A549 treated with RU486 at 1 μM for 4 hours (cell line): ENCODE measurements at places on chromosomes 16 and 17. TPM values are rescaled to one million over a fixed set of nuclear protein-coding genes. Genes with fewer than 3 reads are reported as not detected.

The PERCC1 gene
- not detected in 5 replicates for total RNA-seq

The AMZ2 gene
- total RNA-seq: 102 to 119 TPM (median 112 TPM) in 5 replicates

The EIF1 gene
- 1,281 to 1,716 TPM (median 1,378 TPM) in 5 replicates for total RNA-seq

The MPV17L gene
- 4.9 to 6.9 TPM (median 5.5 TPM) in 5 replicates for total RNA-seq

The VWA3A gene
- total RNA-seq: 0.02 to 0.21 TPM in 2 of 5 replicates, not detected in the others

The CORO1A gene
- total RNA-seq: 2.3 to 3.5 TPM (median 3.3 TPM) in 5 replicates

The EFNB3 gene
- 0.85 to 1.9 TPM (median 1.7 TPM) in 5 replicates for total RNA-seq

The DRG2 gene
- total RNA-seq: 43.6 to 57.4 TPM (median 51.0 TPM) in 5 replicates

The PRR35 gene
- total RNA-seq: 0.06 to 0.18 TPM (median 0.13 TPM) in 5 replicates

The TPSG1 gene
- 0.14 TPM in 1 of 5 replicates, not detected in the others for total RNA-seq

The RPA1 gene
- 63.2 to 90.7 TPM (median 73.1 TPM) in 5 replicates for total RNA-seq

The GPT2 gene
- 10.1 to 15.4 TPM (median 13.7 TPM) in 5 replicates for total RNA-seq

The PRSS33 gene
- 0.09 TPM in 1 of 5 replicates, not detected in the others for total RNA-seq

The KRTAP4-3 gene
- total RNA-seq: not detected in 5 replicates

The LLGL1 gene
- total RNA-seq: 11.7 to 18.1 TPM (median 13.6 TPM) in 5 replicates

The ARSG gene
- 1.1 to 2.1 TPM (median 1.4 TPM) in 5 replicates for total RNA-seq

The ADAD2 gene
- total RNA-seq: not detected in 5 replicates

The OR2C1 gene
- not detected in 5 replicates for total RNA-seq

The MYCBPAP gene
- 0.37 to 0.85 TPM (median 0.51 TPM) in 5 replicates for total RNA-seq

The RUNDC3A gene
- 0.29 to 0.59 TPM (median 0.53 TPM) in 5 replicates for total RNA-seq

The CES1 gene
- 28.7 to 51.1 TPM (median 32.7 TPM) in 5 replicates for total RNA-seq

The CCL4 gene
- total RNA-seq: not detected in 5 replicates

The RPH3AL gene
- total RNA-seq: 19.2 to 28.6 TPM (median 23.1 TPM) in 5 replicates

The MEOX1 gene
- total RNA-seq: not detected in 5 replicates

The TMC8 gene
- total RNA-seq: 0.18 to 0.43 TPM (median 0.29 TPM) in 5 replicates

The TP53TG3B gene
- 0.28 to 0.31 TPM in 2 of 5 replicates, not detected in the others for total RNA-seq

The SLC52A1 gene
- total RNA-seq: 0.41 to 1.00 TPM (median 0.51 TPM) in 5 replicates

The C17orf67 gene
- 1.3 to 2.5 TPM (median 2.1 TPM) in 5 replicates for total RNA-seq

The KRT25 gene
- total RNA-seq: not detected in 5 replicates

The PIEZO1 gene
- 90.3 to 153 TPM (median 131 TPM) in 5 replicates for total RNA-seq

The PRAC2 gene
- not detected in 5 replicates for total RNA-seq

The TMEM100 gene
- not detected in 5 replicates for total RNA-seq
